ENCODE measurements at places on chromosomes 2 and 18.

- no peak for DNase-seq
Observed at GRCh38 chr18:30927042-30927441, 115.5 kb downstream of the DSC3 start.

DNA sequence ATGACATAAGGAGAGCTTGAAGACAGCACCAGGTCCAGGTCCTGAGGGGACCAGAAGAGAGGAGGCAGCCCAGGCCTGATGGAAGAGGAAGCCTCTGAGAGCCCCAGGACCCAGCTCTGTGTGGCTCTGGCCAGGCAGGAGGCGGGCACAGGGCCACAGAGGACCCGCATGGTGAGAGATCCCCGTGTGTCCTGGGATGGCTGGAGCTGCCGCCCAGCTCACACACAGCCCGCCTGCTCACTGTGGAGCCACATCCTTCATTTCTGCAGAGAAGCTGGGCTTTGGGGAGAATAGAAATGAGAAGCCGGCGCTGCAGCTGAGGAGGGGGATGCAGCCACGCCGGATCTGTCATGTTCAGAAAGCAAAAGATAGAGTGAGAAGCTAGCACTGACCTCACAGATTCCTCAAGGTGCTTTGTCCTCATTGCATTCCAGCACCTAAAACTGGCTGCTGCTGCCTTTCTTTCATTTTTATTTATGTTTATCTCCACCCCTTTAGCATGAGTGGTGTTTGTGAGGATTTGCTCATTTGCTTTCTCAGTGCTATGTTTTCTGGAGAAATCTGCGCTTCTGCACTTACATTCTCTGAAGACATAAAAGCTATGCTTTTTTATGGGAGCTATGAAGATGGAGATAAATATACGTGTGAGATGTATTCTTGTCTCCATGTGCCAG is 307.6 kb upstream of the MYT1L start:
- no peak for DNase-seq

DNA sequence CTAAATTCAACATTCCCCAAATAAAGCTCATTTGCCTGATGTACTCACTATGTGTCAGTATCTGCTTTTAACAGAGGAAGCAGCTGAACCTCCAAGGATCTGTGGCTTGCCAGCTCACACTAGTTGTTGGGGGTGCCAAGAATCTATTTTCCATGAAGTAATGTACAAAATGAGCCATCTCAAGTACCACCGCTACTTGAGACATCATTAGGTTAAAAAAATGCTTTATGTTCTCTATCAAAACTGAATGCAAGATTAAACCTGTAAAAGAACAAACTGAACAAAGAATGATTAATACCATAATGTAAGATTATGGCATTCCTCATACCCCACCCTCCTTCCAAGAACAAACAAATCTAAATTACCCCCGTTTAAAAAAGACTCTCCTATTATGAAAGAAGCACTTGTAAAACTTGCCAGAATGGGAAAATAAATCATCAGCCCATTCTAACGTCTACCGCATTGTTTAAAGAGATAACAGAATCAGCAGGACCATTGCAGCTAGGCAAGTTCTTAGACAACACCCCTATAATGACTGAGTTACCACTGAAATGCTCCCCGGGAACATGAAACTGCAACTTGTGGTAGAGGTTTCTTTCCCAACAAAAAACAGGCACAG is 471.6 kb downstream of the DLGAP1 start:
- no peak for DNase-seq

- DNase-seq = no peak
Observed at GRCh38 chr18:23114911-23115310, 20.4 kb upstream of the CABLES1 start.

DNA sequence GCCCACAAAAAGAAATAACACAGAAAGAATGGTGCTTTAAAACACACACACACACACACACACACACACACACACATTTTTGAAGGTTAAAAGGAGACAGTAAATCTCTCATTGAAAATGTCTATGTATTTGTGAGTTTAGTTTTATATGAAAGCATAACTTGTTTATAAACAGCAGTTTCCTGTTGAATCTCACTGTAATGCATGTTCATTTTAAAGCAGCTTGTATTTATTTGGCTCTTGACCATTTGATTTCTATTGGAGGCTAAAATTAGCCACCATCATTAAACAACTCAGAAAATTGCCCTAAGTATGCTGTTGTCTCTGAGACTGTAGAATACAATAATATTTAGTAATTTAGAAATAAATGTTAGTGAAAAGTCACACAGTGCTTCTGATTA is 95.0 kb downstream of the TMEM185B start:
- no peak for DNase-seq

DNA sequence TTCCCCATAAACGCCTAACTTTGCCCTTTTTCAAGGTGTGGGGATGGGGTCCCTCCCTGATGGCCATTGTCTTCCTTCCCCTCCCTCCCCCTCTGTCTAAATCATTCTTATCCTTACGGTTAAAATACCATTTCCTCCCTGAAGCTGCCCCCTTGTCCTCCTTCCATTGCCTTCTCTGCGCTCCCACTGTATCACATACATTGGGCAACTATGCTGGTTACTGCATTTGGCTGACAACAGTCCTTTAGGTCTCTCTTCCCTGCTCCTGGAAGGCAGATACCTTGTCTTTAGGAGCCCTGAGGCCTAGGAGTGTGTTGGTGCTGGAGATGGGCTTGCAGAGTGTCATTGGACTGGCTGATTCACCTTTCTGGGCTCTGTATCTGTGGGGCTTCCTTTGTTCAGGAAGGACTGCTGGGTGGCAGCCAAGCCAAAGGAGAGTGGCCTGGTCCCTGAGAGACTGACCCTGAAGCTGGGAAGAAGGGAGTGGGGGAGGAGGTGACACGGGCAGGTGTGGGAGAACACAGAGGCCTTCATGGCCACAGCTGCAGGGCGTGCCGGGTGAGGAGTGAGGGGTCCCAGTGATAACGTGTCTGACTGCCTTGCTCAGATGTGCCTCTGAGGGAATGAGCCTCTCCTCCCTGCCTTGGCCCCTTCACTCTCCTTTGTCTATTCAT is 2.2 kb downstream of the WNT6 start:
- no peak for DNase-seq

- DNase-seq = no peak
Observed at GRCh38 chr2:214328941-214329340, 81.9 kb upstream of the VWC2L start.

- DNase-seq = peak; percentile 29
Observed at GRCh38 chr2:238670111-238670585, 177.7 kb upstream of the TWIST2 start.

- DNase-seq = no peak
Observed at GRCh38 chr18:369224-370015, 101.6 kb upstream of the THOC1 start.

- no peak for DNase-seq
Observed at GRCh38 chr2:230403746-230404145, 12.3 kb upstream of the SP100 start.

GRCh38 chr2:217248312-217248935 is 388.6 kb upstream of the TNP1 start:
- DNase-seq = no peak
